ENCODE measurements at places on chromosomes 4 and X.

DNA sequence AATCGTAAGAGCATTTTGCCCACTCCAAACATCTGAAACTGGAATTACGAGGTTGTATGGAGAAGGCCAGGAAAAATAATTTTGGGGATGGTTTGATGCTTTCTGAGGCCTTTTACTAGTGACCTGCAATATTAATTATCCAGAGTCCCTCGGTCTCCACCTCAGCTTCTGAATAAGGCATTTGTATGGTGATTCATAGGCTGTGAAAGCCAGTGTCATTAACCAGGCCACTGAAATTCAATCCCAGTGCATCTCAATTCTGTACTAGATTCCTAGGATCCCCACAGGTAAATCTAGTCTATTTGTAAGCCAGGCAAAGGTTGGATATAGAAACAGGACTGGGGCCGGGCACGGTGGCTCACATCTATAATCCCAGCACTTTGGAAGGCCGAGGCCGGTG lies 135.4 kb upstream of the RBPJ start:
- no peak for DNase-seq

DNA sequence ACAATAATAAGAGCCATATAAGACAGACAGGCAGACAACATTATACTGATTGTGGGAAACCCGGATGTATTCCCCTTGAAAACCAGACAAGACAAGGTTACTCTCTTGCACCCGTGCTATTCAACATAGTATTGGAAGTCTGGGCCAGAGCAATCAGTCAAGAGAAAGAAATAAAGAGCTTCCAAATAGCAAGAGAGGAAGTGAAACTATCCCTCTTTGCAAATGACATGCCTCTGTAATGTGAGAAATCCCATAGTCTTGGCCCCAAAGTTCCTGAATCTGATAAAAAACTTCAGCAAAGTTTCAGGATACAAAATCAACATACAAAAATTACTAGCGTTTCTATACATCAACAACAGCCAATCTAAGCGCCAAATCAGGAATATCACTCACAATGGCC lies 102.1 kb downstream of the DCAF12L2 start:
- DNase-seq, result no peak

DNA sequence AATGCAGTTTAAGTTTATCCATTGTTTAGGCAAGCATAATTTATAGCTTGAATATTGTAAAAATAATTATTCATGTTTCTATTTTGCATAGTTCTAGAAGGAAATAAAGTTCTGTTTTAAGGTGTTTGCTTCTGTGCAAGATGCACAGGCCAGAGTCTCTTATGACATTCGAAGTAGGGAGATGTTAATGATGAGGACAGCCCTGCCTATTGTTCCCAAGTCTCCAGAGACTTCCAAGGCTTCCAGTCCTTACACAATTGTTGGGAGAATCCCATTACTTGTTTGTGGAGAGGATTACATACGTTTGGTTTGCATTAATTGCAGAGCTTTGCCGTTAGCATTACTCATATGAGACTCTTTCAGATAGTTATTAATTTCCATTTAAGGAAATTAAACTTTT lies 96.2 kb upstream of the ANK2 start:
- DNase-seq, result no peak

DNA sequence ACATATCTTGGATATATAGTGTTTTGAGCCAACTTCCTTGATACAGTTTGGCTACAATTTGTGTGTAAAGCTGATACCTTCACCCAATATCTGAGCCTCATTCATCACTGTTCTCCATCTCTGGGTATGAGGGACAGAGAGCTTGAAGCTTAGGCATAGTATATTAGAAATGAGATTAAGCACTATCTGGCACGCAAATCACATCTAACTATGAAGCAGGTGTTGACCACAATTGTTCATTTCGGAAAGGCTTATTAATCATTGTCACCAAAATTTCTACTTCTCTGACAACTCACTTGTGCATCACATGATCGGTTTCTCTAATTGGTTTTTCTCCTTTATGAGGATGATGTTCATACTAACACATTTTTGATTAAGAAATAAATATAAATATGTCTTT lies 2.1 kb upstream of the POF1B start:
- DNase-seq, result no peak

GRCh38 chr4:10182446-10183424 lies 66.1 kb upstream of the WDR1 start:
- DNase-seq, result no peak

GRCh38 chrX:110394651-110395050 lies 36.0 kb downstream of the RTL9 start:
- no peak for DNase-seq

DNA sequence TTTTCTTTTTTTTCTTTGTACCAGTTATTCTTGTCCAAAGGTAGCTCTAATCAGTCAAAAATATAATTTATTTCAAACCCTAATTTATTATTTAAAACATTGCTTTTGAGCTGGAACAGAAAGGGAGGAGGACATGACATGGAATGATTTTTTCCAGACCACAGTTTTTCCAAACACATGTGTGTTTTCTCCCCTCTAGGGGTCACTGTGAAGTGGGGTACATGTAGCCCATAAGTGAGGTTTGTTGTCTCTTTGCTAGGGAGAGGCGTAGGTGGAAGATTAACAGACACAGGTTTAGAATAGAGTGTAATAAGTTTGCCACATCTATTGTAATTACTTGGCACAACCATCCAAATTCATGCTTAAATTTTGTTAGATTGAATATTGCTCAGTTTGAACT lies 83.0 kb downstream of the TNIP2 start:
- DNase-seq, result no peak

DNA sequence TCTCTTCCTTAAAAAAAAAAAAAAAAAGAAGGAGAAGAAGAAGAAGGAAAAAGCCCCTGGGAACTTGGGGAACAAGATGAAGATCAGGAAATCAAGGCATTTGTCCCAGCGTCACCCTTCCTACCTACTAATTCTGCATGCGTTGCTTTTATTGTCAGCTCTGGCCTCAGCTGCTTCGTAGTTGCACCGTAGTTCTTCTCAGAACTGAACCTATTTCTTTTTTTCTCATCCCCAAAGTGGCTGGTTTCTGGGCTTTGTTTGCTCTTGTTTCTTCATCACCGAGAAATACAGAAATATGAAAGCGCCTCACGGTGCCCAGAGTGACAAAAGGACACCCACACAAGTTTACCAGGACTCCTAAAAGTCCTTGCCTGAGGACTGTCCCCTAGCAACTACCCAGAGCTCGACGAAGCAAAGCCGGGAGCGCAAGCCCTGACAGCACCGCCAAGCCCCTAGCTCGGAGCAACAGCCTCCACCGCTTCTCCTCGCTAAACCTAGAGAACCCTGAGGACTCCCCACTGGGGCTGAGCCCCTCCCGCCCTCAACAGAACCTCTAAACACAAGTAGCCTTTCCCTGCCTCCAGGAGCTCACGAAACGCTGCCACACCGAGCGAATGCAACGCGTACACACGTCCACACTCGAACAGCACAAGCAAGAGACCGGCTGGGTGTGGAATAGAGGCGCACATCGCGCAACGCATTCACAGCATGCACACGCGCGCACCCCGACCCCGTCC lies 710 bp downstream of the PRKG2 start:
- peak; percentile 31 for DNase-seq

GRCh38 chr4:16118090-16118489 lies 34.3 kb upstream of the PROM1 start:
- DNase-seq, result no peak

DNA sequence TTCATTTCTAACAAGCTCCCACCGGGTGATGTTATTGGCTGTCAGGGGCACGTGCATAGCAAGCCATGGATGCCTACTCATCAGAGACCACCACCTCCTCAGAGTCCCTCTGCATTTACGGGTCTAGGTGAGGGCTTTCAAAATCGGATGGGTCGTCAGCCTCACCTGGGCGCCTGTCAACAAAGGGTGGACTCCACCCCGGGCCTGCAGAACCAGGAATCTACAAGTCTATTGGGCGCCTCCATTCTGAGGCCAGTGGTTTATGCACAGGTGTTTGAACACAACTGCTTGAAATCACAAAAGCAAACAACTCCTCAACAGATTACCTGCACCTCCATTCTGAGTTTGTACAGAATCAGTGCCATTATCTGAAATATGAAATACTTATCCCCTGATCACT lies 318.9 kb downstream of the PTTG2 start:
- DNase-seq, result no peak

- DNase-seq, result peak; percentile 37
Measured at GRCh38 chr4:151489462-151490203, 80.7 kb downstream of the FHIP1A start.

GRCh38 chr4:1714303-1715001 lies 2.3 kb upstream of the SLBP start:
- DNase-seq, result no peak

- DNase-seq, result no peak
Measured at GRCh38 chr4:165454426-165454825, 75.6 kb downstream of the CPE start.

DNA sequence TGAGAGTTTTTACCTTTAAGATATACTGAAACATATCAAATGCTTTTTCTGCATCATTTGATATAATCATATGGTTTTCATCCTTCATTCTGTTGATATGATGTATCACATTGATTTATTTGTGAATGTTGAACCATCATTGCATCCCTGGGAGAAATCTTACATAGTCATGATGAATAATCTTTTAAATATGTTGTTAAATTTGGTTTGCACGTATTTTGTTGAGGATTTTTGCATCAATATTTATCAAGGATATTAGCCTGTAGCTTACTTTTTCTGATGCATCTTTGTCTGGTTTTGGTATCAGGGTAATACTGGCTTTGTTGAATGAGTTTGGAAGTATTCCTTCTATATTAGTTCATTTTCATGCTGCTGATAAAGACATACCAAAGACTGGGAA lies 541.4 kb downstream of the TLL1 start:
- DNase-seq, result no peak

DNA sequence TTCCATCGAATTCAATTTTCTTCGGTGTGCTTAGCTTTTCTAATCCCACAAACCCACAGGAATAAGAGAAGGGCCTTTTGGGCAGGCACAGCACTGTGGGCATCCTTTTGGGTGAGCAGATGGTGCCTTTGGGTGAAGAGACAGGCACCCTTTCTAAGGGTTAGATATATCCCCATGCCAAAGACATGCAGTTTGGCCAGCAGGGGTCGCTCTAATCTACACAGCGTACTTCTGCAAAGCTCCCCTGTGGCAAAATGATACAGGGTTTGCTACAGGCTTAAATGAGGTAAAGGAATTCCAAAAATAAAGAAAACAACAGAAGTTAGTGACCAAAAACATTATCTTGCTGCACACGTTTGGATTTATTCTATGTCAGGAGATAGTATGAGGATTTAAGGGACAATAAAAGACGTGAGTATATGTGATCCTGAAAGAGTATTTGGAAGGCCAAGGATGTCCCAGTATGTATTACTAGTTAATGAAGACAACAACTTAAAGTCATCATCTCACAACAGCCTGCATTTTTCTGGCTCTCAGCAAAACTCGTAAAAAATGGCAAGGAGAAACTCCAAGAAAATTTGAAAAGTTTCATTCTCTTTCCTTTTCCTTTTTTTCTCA lies 49.5 kb downstream of the PHEX start:
- DNase-seq, result peak; percentile 53

DNA sequence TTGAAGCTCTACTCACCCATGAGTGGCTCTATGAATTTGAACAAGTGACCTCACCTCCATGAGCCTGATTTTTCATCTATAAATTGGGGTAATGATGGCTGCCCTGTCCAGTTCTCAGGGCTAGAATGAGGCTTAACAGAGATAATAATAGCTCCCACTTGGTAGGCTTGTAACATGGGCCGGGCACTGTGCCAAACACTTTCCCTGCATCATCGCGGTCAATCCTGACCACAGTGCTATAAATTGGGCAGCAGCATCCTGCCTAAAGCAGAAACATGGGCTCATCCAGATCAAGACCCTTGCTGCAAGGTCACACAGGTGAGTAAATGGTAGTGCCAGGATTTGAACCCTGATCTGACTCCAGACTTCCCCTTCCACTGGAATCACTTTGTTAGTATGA lies 12.8 kb downstream of the APLN start:
- no peak for DNase-seq

DNA sequence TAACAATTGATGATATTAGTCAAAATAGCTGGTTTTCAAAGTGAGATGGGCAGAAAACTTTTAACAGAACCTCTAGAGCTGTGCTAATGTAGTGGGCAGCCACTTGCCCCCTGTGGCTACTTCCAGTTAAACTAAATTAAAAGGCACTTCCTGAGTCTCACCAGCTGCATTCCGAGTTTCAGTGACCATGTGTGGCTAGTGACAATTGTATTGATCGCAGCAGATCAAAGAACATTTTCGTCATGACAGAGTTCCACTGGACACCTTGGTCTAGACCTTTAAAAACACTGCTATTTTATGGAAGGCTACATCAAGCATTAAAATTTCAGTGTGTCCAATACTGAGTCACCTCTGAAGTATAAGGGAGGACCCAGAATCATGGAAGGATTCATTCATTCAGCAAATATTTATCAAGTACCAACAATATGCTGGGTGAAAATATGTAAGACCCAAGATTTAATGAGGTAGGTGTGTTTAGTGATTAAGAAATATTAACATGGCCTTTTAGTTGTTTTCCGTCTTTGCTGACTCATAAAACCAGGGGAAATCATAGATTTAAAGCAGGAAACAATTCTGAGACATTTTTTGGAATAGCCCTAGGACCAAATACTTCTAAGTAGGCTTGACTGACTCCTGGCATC lies 5.1 kb upstream of the FAT1 start:
- DNase-seq, result no peak

DNA sequence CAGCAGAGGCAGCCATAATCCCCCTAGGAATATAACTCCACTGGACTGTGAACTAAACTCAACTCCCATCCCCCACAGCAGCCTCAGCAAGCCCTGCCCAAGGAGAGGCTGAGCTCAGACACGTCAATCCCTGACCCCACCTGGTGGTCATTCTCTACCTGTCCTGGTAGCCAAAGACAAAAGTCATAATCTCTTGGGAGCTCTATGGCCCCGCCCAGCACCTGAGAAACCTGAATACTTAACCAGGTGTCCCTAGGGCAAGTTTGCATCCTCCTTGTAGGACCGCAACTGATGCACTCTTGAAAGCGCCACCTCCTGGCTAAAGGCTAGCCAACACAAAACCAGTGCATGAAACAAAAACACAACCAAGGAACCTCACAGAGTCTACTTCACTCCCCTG lies 18.4 kb downstream of the CT47B1 start:
- DNase-seq, result no peak

DNA sequence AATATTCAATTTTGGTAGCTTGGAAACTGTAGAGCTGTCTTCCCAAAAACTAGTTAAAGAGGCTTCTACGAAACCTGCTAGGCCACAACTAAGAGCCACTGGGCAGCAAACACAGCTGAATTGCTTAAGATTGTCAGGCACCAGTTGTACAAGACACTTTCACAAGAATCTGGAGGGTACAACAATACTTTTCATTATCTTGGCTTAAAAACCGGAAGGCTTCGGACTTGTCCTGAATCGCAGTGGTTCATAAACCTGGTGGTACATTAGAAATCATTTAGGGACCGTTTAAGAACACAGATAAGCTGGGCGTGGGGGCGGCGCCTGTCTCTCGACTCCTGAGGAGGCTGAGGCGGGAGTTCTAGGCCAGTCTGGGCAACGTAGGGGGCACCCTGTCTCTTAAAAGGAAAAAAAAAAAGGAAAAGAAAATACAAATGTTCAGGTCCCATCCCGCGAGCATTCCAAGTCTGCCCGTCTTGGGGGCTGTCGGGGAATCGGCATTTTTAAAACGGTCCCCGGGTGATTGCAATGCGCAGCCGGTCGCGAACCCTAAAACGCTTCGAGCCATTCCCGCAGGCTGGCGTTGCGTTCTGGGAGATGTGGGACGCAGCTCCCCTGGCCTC lies 763 bp downstream of the PYURF start:
- peak; percentile 36 for DNase-seq

- no peak for DNase-seq
Measured at GRCh38 chr4:36027203-36027602, 217.1 kb downstream of the ARAP2 start.

Measured in left lung (tissue), 14 donors.